ENCODE measurements at places on chromosomes 7 and 10.

DNA sequence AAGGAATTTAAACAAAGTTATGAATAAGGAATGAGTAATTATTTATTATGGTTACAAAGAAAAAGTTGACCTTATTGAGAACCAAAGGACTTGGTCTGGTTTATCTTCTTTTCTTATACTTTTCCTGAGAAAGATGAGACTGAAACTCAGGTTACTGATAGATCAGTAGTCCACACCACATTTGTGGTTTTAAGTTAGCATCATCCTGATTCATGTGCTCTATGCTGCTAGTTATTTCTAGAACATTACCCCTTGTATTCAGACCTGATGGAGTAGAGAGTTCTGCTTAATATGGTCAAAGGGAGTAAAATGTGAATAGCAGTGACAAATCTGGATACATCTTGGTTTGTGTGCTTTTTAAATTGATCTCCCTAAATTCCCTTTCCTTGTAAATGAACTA is 63.8 kb downstream of the FOXP2 start:
- no peak for DNase-seq

GRCh38 chr10:1978584-1978983 is 241.3 kb upstream of the ADARB2 start:
- DNase-seq = no peak

DNA sequence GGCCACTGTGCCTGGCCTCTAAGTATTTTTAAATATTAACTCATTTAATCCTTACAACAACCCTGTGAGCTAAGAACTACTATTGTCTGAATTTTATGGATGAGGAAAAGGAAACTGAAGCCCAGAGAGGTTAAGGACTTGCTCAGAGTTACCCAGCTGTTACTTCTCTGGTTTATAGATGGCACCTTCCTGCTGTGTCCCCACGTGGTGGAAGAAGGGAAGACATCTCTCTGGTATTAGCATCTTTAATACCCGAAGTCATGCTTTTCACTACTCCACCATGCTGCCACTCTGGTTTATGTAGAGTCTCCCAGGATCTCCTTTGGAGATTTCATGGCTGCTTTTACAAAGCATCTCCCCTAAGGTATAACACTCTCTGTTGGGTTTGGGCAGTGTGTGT is 105.5 kb upstream of the MKLN1 start:
- DNase-seq = no peak

GRCh38 chr7:143901332-143901667 is 676 bp downstream of the TCAF1 start:
- DNase-seq = peak; percentile 72

- no peak for DNase-seq
Measured at GRCh38 chr7:20016669-20017068, 200.5 kb downstream of the MACC1 start.

DNA sequence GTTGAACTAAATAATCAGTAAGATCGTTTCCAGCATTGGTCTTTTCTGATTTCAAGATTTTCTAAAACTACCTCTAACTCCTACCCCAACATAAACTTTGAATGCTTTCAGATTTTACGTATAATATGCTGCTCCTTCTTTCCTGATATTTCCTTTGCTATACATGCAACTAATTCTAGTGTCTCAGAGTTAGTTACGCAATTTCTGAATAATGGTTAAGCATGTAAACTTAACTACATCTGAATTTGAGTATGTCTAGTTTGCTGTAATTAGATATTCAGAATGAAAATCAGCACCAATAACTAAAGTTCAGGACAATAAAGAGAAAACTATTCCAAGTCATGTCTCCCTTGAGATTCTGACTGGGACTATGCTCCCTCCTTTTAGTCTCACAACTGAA is 71.0 kb downstream of the SEMA3C start:
- no peak for DNase-seq

DNA sequence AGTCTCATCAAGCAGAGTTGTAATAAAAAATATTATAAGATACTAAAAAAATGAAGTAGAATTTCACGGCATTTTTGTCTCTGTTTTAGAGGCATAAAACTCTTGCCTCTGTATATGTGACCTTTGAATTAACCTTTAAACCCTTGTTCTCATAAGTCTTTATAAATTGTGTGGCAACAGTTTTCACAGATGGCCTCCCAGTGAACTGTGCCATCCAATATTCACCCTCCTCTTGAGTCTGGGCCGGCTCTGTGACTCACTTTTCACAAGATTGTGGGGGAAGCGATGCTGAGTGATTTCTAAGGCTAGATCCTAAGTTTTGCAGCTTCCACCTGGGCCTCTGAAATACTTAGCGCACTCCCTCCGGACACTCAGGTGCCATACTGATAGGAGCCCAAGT is 4.6 kb upstream of the USP6NL start:
- peak; percentile 26 for DNase-seq

DNA sequence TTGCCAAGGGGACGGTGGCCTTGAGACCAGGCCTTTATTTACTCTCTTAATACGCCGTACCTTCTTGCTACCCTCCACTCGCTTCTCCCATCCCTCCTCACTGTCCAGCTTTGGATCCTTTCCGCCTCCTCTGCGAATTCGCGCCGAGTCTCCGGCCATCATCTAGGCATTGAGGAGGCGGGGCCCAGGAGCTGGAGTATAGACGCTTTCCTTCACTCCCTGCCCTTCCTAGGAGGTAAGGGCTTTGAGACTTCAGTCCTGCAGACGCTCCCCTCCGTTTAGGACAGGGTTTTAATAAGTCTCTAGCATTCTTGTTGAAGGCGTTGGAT is 538 bp downstream of the TFAM start:
- DNase-seq = peak; percentile 38

DNA sequence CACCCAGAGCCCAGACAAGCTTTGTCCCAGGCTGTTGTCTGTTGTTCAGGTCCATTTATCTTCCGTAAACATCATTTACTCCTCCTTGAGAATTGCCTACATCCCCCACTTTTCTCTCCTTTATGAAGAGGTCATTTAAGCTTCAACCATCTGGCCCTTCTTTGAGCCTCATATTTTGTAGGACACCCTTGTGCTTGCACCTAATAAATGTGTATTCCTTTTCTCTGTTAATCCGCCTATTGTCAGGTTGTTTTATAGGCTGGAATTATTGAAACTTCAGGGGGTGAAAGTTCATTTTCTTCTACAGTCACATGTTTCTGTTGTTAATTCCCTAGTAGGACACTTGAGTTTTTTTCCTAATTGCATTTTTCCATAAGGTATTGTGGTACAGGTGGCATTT is 19.6 kb upstream of the CTTNBP2 start:
- DNase-seq = no peak

DNA sequence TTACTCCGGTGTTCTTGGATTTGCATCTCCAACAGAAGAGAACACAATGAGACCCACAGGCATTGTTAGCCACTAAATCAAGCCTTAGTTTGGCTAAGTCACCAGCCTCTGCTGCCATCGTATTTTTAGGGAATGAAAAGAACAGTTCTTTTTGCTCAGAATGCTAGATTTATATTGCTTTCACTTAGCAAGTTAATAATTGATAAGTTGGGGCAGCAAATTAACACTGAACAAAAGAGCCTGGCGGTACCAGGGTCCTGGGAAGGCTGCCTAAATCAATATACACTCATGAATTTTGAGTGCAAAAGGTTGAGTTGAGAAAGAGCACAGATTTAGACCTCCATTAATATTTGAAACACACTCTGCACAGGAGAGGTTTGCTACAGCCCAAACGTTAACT is 767.7 kb downstream of the TYW1 start:
- DNase-seq = no peak

- peak; percentile 2 for DNase-seq
Measured at GRCh38 chr10:107701943-107702342, 537.4 kb upstream of the SORCS1 start.

- no peak for DNase-seq
Measured at GRCh38 chr7:7304705-7305450, 122.5 kb downstream of the C1GALT1 start.

GRCh38 chr10:18204039-18204835 is 64.0 kb downstream of the CACNB2 start:
- no peak for DNase-seq

DNA sequence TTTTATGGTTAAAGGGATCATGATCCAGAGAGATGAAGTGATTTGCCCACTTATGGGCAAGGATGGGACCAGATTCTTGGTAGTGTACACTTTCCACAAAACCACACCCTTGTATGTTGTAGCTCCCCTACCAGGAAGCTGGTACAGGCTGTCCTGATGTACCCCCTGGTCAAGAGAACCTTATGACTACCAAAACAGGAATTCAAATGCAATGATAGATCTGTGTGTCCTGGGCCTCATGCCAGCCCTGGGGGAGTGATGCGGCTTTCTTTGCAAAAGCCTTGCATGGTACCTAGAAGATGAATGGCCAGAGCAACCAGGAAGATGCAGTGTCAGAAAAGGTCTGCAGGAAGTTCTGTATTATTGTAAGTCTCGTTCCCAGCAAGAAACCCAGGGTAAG is 94.9 kb upstream of the AGK start:
- peak; percentile 4 for DNase-seq

DNA sequence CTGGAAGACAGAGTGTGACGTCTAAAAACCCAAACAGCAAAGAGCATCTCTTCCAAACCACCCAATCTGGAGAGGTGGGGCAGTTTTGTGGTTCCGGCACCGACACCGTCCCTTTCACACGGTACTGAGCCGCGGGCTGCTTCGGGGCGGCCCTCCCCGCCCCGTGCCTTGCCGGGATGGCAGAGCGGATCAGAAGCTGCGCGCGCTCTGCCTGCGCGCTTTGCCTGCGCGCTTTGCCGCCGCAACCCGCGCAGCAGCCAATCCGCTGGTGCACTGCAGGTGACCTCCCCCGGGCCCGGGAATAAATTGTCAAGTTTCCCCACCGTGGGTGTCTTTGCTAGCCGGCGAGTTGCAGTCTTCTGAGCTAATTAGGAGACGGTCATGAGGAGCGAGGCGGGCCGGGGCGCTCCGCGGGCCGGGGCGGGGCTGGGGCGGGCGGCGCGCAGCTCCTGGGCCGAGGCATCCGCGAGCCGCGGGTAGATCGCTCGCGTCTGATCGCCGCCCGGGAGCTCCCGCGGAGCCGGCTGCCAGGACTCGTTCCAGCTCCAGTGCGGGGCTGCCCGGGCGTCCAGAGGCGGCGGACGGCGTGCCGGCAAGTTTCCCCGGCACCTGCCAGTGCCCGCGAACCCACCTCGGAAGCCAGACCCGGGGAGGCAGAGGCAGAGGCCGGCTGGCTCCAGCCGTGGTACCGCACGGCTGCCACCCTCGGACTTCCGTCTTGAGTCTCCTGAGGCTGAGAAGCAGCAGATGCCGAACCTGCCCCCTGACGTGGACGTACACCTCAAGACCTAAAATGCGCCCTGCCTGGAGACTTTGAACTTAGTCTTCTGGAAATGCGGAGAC is 536.0 kb upstream of the GALNT17 start:
- DNase-seq = no peak
